ENCODE measurements at places on chromosomes 16 and 17.
A peak's percentile ranks its signal among the peaks of the same experiment; 100 is the strongest.

DNA sequence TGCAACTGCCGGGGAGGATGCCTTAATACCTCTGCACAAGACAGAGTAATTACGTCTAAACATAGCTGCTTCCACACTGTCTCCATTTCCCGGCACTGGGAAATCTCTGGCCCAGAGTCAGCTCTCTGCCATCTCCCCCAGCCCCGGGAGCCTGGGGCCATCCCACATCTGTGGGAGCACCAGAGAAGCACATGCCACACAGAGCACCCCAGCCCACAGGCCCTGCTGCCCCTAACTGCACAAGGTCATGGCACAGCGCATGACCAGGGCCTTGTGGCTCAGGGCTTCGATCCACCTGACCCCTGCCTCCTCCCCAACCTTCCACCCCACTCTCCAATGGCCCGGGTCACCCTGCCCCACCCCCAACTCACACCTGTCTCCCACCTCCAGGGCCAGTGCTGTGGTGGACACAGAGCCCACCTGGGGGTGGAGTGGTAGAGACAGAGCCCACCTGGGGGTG, 36.6 kb upstream of the RBFOX3 start:
- no peak for DNase-seq

DNA sequence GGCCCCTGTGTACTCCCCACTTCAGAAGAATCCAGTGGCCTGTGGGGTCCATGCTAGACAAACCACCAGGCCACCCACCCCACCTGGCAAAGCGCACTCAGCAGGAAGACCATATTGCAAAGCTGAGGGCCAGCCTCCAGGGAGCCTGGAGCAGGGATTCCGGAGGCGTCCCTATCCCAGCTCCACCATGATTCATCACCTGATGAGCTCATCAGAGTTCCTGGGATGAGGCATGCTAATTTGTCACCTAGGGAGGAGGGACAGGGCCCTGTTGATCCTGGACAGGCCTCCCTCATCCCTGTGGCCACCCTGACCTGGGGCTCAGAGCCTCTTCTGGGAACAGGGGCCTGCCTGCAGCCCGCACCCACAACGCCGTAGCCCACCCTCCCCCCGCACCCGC, 131.6 kb upstream of the PLCG2 start:
- no peak for DNase-seq

DNA sequence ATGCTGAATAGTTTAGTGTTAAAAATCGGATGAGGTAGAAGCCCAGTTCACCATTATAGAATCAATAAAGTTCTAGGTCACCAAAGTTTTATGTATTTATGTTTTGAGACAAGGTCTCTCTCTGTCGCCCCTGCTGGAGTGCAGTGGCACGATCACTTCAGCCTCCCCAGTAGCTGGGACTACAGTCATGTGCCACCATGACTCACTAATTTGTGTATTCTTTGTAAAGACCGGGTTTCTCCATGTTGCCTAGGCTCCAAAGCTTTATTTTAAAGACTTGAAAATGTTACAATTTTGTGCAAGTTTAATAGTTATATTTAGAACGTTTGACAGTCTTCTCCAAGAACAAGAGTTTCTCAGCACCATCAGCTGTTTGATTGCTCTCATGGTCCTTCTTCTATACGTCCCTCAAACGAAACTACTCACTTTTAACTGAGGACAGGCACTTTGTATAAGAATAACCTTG, 32.1 kb downstream of the NDE1 start:
- peak; percentile 39 for DNase-seq

DNA sequence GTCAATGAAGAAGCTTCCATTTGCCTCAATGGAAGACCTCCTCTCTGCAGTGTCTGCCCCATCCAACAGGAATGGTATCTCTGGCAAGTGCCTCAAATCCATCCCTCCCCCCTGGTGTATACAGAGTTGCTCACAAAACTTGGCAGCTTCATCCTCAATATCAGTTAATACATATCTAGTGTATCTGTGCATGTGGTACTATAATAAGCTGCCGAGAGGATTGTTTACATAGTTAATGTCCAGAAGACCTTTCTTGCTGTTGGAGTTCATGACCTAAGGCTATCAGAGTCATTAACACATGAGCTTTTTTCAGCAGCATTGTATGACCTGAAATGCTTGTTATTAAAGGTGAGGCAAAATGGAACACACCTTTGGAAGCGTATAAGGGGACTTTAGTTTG, 14.0 kb upstream of the RASL10B start:
- peak; percentile 13 for DNase-seq

DNA sequence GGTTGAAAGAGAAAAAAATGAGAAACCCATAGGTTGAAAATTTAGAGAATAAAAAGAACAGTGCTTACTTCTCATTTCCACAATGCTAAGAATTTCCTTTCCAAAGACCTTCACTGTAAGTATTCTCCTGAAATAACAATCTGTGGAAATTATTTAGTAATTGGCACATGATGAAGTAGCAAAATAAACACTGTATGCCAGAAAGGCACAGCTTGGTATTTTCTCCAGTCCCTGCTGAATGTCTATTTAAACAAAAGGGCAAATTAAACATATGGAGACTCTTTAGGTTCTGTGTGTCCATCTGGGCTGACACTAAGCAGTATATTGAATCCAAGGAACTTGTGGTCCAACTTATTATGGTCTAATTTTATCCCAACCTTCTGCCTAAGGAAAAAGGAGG, 46.1 kb downstream of the CHCT1 start:
- DNase-seq = no peak

GRCh38 chr16:11121914-11122692, 133.9 kb downstream of the SOCS1 start:
- no peak for DNase-seq

DNA sequence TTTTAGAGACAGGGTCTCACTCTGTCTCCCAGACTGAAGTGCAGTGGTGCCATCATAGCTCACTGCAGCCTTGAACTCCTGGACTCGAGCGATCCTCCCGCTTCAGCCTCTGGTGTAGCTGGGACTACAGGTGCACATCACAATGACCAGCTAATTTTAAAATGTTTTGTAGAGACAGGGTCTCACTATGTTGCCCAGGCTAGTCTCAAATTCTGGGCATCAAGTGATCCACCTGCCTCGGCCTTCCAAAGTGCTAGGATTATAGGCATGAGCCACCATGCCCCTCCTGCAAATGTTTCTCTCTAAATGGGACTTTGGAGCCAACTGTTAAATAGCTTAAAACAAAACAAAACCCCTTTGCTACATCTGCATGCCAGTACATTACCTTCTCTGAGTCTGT, 82.2 kb upstream of the BRD7 start:
- no peak for DNase-seq

GRCh38 chr16:20153444-20153843, 79.8 kb upstream of the GPR139 start:
- no peak for DNase-seq

GRCh38 chr17:4032738-4033137, 68.5 kb upstream of the ATP2A3 start:
- DNase-seq = no peak

DNA sequence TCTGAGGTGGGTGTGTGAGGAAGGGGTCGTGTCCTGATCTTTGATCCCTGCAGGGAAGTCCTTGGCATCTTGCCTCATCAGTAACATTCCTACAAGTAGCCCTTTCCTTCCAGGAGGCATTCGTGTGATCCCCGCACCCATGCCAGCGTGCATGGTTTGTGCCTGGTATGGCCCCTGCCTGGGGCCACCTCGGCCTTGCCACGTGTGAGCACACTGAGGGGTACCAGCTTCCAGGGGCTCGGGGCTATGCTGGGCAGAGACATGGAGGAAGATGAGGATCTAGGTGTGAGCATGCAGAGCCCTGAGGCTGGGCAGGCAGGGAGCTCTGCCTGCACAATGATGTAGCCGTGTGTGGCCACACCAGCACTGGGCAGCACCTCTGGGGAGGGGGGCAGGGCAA, 6.0 kb downstream of the HSD3B7 start:
- no peak for DNase-seq

GRCh38 chr17:7884581-7885366, 3.8 kb upstream of the CHD3 start:
- DNase-seq = no peak

DNA sequence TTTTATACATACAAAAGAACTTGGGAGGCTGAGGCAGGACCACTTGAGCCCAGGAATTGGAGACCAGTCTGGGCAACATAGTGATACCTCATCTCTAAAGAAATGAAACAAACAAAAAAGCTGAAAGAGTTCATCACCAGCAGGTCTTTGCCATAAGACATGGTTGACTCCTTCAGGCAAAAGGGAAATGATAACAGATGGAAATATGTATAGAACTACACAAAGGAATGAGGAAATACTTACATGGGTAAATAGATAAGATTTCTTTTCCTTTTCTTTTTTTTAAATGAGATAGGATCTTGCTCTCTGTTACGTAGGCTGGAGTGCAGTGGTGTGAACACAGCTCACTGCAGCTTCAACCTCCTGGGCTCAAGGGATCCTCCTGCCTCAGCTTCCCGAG, 165.3 kb downstream of the PARN start:
- no peak for DNase-seq

- no peak for DNase-seq
Measured at GRCh38 chr16:88649195-88649923, 1.5 kb downstream of the CYBA start.

DNA sequence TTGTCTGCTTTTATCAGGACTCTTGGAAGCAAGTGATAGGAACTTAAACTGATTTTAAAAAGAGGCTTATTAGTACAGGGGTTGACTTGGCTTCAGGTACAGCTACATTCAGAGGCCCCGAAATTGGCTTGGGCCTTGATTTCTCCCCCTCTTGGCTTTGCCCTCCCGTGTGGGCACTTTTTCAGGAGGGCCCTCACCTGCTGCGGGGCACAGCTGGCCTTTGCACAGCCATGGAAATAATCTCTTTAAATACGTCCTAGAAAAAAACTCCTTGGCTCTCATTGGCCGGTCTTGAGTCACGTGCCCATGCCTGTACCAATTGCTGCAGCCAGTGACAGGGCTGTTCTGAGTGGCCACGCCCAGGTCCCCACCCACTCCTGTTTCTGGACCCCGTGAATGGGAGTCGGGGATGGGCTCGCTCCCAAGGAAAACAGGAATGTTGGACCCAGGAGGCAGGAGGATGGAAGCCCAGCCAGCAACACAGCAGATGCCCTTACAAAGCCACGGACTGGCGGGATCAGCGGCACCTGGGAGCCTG, 15.0 kb downstream of the CA5A start:
- DNase-seq = no peak

GRCh38 chr16:12026741-12027490, 50.4 kb downstream of the SNX29 start:
- DNase-seq = no peak

- DNase-seq = no peak
Measured at GRCh38 chr17:11363565-11364117, 122.6 kb downstream of the SHISA6 start.

- no peak for DNase-seq
Measured at GRCh38 chr17:58170622-58171021, 3.8 kb downstream of the OR4D2 start.

DNA sequence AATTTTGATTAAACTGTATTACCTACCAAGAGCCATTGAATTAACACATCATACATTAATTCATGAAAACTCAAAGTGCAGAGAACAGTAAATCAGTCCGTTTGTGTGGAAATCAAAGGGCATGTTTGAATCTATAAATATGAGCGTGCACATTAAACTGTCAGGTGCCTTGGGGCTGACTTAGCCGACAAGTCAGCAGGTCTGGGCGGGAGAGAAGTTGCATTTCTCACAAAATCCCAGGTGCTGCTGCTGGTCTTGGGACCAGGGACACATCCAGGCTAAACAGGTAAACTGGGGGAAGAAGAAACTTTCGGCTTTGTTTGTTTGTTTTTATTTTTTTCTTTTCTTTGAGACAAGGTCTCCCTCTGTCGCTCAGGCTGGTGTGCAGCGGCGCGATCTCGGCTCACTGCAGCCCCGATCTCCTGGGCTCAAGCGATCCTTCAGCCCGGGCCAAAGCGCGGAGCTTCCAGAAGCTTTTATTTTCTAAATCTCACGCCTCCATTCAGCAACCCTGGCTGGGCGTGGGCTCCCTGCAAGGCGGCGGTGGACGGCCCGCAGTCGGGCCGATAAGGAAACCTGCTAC, 213.9 kb downstream of the MRTFB start:
- peak; percentile 29 for DNase-seq

GRCh38 chr16:84308120-84308519, 13.4 kb downstream of the WFDC1 start:
- DNase-seq = no peak

- no peak for DNase-seq
Measured at GRCh38 chr16:5642436-5642835, 544.8 kb upstream of the EEF2KMT start.
